ENCODE measurements at places on chromosomes 11 and 22.

GRCh38 chr11:19821412-19821875 is 108.8 kb downstream of the NAV2 start:
- no peak for DNase-seq

DNA sequence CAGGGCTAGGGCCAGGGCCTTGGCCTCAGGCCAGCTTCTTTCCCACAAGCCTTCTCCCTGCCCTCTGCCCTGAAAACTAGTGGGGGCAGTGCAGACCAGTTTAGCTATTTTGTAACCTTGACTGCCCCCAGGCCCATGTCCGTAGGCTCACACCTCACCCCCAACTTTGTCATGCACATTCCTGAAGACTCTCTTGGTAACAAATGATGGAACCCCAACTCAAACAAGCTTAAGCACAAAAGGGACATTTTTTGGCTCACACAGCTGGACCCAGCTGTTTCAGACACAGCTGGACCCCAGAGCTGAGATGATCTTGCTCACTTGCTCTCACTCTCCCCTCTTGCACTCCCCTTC is 46.6 kb downstream of the KCNQ1OT1 start:
- no peak for DNase-seq

DNA sequence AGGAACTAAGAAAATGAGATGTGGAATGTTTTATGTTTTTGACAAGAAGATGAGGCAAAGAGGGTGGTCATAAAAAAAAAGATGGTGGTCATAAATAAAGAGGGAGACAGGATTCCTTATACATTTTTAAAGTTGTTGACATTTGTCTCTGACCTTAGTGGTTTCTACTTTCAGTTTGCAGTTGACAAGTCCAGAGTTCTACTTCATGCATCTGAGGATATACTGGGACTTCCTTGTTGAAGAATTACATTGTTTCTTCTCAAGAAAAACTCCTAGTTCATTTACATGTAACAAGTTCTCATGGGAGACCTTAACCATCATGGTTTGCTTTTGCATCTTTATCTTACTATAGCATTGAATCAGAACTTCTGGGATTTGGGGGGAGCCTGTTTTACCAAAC is 1.2 kb downstream of the OR6X1 start:
- no peak for DNase-seq

DNA sequence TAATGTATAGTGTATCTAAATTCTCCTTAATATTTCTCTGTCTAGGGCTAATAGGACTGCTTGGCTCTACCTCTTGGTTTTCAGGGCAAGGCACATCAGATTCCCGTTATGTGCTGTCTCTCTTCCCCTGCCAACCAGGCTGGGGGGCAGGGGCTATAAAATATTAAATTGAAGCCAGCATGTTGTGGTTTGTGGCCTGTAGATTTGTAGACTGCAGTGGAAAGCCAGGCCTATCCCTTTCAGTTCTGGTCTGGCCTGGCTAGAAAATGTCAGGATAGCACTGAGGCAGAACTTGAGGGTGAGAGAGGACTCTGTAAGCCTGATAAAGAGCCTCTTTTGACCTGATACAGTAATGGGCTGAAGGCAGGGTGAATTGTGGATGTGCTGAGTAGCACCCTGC is 14.4 kb upstream of the GRK2 start:
- no peak for DNase-seq

GRCh38 chr11:11230802-11231562 is 122.1 kb downstream of the CSNK2A3 start:
- DNase-seq, result no peak

DNA sequence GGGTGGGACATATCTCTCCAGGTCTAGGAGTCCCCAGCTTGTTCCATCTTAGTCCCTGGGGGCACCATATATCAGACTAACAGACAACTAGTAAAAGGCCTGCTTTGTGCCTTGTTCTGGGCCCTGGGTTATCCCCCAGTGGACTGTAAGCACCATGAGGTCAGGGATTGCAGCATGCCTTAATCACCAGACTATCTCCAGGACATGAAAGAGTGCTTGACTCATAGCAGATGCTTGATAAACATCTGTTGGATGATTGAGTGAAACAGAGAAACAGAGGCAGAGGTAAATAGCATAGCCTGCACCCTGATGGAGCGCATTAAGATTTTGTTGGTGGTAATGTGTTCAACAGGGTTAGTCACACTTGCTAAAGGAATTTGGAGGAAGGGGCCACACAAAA is 94.1 kb downstream of the MICAL2 start:
- no peak for DNase-seq

- DNase-seq, result no peak
Measured at GRCh38 chr11:12792590-12792989, 118.4 kb downstream of the TEAD1 start.

DNA sequence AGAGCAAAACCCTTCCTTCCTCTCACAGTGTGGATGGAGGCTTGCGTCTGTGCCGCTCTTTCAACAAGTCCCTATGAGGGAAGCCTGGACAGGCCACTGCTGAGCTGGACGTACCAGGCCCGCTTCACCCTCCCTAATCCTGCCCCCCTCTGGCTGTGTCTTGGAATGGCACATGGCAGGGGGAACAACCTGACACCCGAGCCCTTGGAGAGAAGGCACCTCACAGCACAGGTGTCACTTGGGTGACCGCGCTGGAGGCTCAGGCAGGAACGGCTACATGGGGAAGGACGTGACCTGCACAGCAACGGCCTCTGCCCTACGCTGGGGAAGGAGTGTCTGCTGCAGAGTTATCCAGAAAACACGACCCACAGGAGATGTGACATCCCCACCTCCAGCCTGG is 11.0 kb downstream of the CARS1 start:
- no peak for DNase-seq

GRCh38 chr11:117180661-117181585 is 2.4 kb downstream of the SIDT2 start:
- no peak for DNase-seq

- no peak for DNase-seq
Measured at GRCh38 chr11:5004424-5005274, 10.0 kb downstream of the OR51L1 start.
